ENCODE measurements at places on chromosomes 7 and 10.

DNA sequence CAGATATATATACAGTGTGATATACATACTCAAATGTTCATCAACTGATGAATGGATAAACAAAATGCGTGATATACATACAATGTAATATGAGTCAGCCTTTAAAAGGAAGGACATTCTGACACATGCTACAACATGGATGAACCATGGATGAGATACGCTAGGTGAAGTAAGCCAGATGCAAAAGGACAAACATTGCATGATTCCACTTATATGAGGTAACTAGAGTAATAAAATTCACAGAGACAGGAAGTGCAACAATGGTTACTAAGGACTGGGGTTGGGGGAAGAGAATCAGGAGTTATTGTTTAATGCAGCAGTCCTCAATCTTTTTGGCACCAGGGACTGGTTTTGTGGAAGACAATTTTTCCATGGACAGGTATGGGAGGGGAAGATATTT, 47.3 kb upstream of the PIK3AP1 start:
- DNase-seq, result no peak

GRCh38 chr7:31019509-31019908, 32.6 kb upstream of the ADCYAP1R1 start:
- DNase-seq, result no peak

DNA sequence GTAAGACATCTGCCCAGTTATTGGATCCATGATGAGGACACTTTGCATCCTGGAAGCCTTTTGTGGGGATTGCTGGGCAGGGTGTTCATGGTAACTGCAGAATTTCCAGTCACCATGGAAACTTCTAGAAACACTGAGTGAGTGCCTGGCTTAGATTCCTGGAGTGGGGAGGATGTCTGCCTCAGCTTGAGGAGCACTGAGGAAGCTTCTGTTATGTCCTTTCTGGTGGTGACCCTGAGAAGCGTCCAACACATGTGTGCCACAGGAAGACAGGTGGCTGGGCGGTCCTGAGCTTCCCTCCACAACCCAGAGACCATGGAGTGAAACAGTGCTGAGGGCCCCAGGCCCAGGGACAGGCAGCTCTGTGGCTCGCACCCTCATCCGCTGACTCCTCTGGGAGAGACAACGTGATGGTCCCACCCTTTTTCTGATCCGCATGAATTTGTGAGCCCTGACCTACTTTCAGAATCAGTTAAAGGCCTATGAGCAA, 191.8 kb upstream of the CXCL12 start:
- DNase-seq, result no peak

- DNase-seq, result no peak
Measured at GRCh38 chr7:116436305-116436826, 63.2 kb upstream of the CAV2 start.

DNA sequence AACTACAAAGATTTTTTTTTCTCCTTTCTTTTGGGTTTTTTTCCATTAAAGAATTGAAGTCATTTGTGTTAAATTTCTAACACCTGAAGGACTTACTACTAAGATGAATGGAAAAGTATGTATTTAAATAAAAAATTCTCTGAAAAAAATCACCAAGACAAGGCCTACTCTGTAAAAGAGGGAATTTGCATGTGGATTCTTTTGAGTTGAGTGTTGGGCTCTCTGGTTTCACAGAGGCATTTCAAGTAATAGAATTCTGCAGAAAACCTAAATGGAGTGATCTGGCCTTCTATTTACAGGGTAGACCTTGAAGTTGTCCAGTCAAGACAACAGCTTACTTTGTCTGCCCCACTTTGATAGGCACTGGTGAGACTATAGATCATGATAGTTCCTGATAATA, 4.1 kb downstream of the LRRC17 start:
- DNase-seq, result no peak

DNA sequence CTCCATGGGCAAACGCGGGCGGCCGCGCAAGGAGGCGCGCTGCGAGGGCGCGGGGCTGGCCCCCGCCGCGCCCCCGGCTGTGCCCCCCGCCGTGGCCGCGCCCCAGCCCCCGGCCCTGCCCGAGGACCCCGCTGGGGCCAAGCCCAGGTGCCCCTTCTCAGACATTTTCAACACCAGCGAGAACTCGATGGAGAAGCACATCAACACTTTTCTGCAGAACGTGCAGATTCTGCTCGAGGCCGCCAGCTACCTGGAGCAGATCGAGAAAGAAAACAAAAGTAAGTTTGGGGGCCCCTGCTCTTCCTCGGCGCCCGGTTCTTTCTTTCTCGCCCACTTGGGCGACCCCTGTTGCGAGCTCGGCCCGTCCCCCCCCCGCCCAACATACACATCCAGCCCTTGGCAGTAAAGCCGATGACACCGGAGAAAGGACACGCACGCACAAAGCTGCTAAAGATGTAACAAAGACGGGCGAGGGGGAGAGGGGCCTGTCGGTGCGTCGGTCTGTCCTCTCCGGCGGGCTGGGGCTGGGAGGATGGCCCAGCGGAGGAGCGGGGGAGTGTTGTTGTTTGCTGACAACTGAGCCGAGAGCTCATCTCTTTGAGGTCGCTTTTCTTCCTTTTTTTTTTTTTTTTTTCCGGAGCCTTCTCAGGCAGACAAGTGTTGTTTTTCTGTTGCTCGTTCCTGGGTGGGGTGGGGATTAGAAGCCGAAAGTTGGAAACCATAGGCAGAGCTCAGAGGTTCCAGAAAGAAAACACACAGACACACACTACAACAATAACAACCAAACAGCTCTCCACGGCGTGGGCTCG, 604 bp downstream of the MXI1 start:
- peak; percentile 57 for DNase-seq

DNA sequence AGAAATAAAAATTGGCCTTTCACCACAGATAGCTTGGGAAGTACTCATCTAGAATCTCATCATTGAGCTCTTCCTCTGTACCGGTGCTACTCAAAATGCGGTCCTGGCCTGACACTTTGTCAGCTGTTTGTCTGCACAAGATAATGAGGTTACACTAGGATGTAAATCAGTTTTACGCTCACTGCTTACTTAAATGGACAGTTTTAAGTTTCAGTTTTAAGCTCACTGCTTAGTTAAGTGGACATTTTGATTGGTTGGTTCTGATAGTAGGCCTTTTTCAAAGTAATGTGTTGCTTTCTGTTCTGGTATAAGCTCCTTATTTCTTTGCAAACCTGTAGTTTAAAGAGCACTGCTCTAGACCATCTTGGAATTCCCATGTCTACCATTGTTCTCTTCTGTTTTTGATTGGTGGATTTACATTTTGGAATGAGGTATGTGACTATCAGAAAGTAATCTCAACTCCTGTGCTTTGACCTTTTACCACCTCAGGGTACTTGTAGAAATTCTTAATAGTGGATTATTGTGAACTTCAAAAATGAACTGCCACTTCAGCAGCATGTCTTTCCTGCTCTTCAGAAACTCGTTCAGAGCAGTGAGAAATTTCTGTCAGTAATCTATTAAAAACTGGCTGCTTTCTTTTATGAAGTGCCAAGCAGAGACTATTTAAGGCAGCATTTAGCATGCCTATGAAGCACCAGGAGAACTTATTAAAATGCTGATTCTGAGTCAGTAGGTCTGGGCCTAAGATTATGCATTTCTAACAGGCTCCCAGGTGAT, 55.0 kb downstream of the C1GALT1 start:
- DNase-seq, result no peak

DNA sequence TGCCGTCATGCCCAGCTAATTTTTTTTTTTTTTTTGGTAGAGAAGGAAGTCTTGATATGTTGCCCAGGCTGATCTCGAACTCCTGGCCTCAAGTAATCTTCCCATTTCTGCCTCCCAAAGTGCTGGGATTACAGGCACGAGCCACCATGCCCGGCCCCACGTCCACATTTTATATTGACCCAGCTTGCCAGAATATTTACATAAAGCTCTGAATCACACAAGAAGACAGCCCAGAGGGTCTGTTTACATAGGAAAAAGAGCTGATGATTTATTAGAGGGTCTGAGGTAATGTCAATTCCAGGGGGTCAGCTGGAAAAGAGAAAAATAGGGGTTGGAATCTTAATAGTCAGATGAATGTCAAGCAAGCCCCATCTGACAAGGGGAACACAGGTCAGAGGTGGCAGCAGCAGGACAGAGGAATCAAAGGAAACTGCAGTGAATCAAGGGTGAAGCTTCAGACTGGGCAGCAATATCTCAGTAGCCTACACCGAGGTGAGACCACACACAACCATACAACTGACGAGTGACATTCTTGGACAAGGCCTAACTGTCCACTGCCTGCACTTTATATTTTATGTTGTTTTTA, 15.8 kb upstream of the SLF2 start:
- DNase-seq, result no peak

- DNase-seq, result no peak
Measured at GRCh38 chr7:27771111-27771510, 31.1 kb downstream of the TAX1BP1 start.

DNA sequence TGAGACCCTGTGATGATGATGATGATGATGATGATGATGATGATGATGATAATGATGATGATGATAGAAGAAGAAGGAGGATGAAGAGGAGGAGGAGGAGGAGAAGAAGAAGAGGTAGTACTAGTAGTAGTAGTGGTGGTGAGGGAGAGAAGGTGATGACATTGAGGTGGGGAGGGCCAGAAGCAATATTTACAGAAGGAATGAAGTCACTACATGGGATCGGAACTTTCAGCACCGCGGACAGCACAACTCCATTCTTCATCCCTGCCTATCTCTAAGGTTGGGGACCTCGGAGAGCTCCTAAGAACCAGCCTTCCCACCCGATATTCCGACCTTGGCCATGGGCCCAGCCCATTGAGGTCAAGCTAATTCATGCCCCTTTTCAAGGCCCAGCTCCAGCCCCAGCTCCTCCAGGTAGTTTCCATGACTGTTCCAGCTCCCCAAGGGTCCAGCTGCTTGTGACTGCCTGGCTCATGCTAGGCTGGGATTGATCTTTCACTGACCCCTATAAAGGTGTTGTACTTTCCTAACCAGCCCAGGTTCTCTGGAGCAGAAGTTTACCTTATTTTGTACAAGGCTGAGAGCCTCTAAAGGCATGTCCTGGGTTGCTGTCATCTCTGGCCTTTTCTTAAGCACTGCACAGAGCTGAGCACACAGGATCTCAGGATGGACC, 10.3 kb downstream of the CRHR2 start:
- DNase-seq, result no peak

All from frontal cortex (tissue), 4 donors.